Vein endothelial cell (primary cell): ENCODE measurements at places on chromosomes 12 and 14. TPM values are rescaled to one million over a fixed set of nuclear protein-coding genes. Genes with fewer than 3 reads are reported as not detected.

Gene CDKL1
- 13.1 and 13.5 TPM in 2 replicates for total RNA-seq

Gene NFE2
- not detected in 2 replicates for total RNA-seq

Gene DAO
- total RNA-seq = not detected in 2 replicates

Gene KRT5
- total RNA-seq = not detected in 2 replicates

Gene SPX
- under 0.01 and 0.10 TPM in 2 replicates for total RNA-seq

Gene IQSEC3
- total RNA-seq = under 0.01 TPM in 1 of 2 replicates, not detected in the other
